ENCODE measurements at places on chromosomes 12 and 14.

DNA sequence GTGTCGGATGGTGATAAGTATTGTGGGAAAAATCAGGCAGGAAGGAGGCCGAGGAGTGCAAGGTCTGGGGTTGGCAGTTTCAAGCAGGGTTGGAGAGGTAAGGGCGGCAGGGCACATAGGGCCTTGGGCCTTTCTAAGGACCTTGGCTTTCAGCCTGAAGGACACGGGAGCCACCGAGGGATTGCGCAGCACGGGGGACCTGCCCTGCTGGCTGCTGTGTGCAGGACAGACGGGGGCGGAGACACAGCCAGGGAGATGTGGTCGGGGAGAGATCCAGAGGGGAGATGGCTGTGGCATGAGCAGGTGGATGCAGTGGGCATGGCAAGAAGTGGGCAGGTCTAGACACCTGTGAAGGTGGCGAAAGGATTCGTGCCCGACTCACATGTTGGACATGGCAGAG lies 14.7 kb downstream of the OTUB2 start:
- DNase-seq, result no peak

- DNase-seq, result no peak
These were observed 256.8 kb upstream of the FLRT2 start for GRCh38 chr14:85273099-85273677.

DNA sequence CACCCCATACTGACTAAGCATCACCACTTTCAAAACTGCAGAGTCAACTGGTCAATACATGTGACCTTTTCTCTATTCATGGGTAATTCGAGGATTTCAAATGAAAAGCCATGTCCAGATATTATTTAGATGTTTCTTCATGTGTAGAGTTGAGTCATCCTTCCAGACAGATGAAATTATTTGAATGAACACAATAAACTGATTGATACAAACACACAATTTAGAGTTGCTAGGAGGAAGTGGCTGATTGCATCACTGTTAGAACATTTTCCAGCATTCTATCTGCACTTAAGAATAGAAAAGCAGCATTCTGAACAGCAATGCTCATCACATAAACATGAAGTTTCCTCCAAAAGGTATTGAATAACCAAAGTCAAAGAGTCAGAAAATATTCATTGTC lies 273.5 kb upstream of the SOX5 start:
- DNase-seq, result no peak

GRCh38 chr14:68910540-68910939 lies 68.6 kb downstream of the ACTN1 start:
- DNase-seq, result no peak

DNA sequence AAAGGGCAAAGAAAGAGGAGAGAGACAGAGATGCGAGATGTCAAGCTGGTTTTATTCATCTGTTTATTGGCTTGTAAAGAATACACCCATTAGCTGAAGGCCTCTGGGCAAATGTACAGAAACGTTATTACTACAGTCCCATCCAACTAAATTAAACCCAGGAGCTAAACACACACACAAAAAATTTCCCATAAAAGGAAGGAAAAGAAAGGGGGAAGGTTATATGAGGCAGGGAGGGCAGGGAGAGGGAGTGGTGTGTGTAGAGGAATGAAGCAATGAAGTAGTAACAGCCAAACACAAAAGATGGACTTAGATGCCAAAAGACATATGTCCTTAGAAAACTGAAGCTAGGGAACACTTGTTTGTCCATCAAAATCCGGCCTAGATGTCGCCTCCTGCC lies 3.1 kb upstream of the MFAP5 start:
- DNase-seq, result no peak

DNA sequence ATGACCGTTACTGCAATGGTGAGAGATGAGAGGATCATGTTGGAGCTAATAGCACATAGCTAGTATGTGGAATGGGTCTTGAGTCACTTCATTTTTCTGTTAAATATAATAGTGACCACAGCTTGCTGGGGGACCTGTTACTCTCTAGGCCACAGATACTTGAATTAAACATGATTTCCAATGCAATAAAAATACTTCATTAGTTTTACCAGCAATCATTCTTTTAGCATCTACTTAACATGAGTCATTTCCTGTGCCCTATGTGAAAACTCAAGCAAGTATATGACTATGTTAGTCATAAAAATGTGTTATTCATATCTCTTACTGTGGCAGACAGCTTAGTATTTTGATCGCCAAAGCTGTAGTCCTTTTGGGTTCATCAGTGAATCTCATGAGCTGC lies 798.8 kb downstream of the SLC16A7 start:
- no peak for DNase-seq

DNA sequence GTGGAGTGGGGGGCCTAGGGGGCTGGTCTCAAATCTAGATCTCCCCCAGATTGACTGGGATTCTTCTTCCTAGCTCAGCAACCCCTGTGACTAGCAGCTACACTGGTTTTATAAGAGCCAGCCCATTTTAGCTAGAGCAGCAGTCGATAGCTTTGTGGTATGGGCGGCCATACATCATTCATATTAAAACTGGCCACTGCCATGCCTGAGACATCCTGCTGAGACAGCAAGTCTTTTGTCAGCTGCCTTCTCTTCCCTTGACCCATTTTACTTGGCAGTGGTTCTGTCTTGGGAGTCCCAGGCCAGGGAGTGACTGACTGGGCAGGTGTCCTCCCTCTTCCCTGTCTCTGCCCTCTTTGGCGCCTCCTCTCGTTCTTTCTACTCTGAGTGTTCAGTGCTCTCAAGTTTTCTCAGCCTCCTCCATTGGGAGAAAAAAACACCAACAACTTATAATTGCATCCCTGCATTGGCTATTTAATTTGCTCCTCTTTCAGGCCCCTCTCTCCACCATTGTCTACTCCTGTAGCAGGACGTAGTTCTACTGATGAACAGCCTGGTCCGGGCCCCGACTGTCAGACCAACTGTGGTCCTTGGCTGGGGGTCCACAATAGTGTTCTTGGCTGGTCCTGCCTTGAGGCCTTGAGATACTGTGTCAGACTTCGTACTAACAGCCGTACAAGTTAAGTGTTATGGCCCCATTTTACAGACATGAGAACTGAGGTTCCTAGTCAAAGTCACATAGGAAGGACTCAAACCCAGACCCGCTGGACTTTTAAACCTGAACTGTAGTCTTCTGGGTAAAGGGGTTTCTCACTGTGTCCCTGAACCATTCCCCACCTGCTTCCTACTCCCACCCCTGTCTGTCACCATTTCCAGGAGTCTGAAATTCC lies 18.3 kb upstream of the JDP2 start:
- no peak for DNase-seq

GRCh38 chr14:60599727-60600126 lies 49.5 kb downstream of the SIX1 start:
- DNase-seq, result no peak

DNA sequence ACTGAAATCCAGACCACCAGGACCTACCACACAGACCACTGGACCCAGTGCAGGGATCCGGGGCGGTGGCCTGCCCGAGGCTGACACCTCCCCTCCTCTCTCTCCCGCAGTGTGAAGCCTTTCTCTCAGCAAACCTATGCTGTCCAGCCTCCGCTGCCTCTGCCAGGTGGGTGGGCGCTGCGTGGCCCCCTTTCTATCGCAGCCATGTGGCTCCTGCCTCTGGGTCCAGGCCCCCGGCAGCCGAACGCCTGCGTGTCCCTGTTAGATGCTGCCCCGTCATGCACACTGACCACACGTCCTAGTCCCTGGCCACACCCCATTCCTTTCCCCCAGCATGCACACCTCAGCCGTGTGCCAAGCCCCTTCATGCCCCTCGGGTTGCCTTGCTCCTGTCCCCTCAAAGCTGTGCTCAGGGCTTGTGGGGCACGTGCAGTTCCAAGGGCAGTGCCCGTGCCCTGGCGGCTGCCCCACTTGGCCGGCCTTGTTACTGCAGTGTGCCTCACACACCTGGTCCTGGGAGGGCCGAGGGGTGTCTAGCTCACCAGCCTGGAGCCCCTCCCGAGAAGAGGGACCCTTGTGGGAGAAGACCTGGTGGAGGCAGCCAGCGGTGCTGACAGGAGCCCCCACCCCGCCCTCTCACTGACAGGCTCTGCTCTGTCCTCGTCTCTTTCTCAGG lies 58.0 kb upstream of the TSPAN9 start:
- no peak for DNase-seq

- DNase-seq, result no peak
These were observed 138.6 kb downstream of the TPH2 start for GRCh38 chr12:72077111-72077820.

- DNase-seq, result no peak
These were observed 6.7 kb downstream of the CIT start for GRCh38 chr12:119870457-119870856.

DNA sequence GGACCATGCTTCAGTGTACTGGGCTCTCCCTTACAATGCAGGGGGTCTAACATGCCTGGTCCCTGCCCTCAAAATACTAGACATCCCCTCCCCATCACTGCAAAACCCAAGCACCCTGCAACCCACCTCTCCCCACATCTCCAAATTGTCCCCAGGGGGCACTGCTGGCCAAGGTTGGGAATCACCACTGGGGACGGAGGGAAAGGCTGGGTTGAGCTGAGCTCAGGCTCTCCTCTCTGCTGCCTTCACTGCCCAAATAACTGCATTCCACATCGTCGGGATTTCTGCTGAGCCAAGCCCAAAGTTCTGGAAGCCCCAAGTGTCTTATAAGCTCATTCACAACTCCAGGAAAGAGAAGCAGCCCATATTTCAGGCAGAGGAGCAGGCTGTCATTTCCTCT lies 69.6 kb downstream of the NT5DC3 start:
- peak; percentile 62 for DNase-seq

DNA sequence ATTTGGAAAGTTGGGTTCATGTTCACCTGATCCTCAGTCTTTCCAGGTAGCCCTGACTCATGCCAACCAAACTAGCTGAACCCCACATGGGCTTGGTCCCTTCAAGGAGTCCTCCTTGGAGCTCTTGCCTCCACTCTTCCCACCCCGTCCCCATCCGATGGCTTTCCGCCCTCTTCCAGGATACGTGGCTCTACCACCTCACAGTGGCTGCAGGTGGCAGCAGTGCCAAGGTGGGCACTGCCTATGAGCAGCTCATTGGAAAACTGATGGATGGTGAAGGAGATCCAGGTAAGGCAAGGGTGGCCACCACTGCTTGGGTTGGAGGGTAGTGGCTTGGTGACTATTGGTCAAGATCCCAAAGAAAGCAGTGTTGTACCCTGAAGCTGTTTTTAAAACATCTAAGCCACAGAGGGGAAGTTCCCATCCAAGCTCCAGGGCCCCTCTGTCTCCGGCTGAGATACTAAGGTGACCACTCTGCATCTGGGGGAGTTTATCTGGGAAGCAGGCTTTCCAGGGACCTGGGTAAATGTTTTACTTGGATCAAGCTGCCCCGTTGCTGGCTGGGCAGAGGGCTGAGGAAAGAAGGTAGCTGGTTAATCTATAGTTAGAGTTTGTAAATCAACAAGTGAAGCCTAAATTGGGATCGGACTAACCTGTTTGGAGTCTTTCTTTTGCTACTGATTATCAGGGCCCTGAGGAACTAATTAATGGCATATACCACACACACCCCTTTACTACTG lies 23.7 kb downstream of the PIGH start:
- DNase-seq, result no peak

- no peak for DNase-seq
These were observed 24.8 kb downstream of the BICDL1 start for GRCh38 chr12:120013659-120014380.

DNA sequence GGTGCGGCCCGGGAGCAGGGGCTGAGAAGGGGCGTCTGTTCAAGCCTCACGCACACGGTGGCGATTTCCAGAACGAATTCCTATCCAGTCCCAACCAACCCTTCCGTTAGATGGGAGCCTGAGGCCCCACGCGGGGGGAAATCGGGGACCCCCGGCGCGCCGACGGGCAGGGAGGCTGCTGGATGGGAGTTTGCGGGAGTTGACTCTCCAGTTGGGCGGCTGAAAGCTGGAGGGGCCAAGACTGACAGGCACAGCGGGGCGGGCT lies 9.8 kb downstream of the EXOC3L4 start:
- no peak for DNase-seq

DNA sequence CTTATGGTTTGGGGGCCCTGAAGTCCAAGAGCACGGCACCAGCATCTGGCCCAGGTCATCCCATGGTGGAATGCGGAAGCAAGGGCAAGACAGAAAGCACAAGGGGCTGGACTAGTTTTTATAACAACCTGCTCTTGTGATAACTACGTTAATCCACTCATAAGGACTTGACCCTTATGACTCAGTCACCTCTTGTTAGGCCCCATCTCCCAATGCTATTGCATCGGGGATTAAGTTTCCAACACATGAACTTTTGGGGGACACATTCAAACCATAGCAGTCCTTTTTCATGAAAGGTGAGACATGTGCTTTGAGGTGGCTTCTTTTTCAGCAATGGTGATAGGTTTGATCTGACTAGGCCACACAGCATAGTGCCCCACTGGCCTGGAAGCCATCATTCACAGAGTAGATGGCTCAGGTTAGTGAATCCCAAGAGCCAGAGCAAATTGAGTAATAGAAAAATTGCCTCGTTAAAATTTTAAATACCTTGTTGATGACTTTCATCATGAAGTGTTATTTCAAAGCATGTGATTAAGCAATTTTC lies 12.1 kb downstream of the FRMD6 start:
- DNase-seq, result no peak

DNA sequence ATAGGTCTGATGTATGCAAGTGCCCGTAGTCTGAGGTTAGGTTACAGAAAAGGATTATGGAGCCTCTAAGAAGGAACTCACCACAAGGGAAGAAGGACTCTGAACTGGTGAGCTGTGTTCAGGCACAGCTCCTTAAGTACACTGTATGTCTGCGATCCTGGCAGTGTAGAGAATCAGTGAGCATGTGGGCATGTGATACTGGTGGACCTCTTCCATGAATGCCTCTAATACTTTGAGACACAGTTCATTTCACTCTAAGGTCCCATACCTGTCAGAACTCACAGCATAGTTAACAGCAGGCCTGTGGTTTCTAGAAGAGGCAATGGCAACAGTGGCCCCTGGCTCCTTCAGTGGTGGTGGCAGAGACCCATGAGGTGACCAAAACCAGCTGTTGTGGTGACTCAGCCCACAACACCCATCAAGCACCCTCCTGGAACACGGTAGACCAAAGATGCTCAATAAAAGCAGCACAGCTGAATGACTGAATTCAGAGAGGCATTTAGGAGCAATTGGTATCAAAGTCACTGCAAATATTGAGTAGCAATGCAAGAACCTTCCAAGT lies 6.9 kb upstream of the OR6J1 start:
- no peak for DNase-seq

- DNase-seq, result no peak
These were observed 127.6 kb downstream of the PTPN11 start for GRCh38 chr12:112546339-112546738.
